ENCODE measurements at places on chromosomes 2 and 18.

GRCh38 chr2:158498749-158499136 lies 42.0 kb downstream of the PKP4 start:
- DNase-seq, result peak; percentile 62

DNA sequence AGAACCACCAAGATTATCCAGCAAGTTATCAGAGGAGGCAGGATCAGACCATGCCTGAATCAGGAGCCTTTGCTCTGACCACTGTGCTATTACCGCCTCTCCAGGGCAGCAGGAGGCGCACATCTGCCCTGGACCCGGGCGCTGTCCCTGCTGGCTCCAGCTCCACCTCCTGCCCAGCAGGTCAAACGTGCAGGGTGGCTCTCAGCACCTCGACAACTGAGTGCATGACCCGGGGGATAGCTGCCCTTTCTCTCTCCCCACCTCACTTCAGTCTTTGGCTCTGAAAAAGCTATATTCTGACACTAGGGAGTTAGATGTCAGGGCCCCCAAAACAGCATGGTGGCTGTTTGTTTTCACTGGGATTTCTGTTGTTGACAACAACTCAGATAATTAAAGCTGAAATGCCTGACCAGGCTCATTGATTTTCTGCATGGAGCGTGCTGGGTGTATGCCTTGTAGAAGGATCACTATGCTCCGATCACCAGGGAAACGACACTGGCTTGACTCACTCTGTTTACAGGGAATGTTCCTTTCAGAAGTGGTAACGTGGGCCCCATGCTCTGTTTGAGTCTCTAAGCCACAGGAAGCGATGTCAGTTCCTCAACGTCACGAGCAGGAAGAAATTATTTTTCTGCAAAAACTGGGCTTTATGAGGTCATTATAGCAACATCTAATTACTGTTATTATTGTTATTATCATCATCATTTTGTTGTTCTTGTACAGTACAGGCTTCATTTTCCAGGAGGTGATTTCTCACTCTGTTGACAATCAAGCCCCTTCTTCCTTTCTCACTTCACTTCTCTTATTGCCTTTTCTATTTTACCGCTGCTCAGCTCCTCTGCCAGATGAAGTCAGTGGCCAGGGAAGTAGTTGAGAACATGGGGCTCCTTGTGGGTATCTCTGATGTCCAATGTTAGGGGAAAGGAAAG lies 125.6 kb downstream of the PLB1 start:
- DNase-seq, result peak; percentile 89

DNA sequence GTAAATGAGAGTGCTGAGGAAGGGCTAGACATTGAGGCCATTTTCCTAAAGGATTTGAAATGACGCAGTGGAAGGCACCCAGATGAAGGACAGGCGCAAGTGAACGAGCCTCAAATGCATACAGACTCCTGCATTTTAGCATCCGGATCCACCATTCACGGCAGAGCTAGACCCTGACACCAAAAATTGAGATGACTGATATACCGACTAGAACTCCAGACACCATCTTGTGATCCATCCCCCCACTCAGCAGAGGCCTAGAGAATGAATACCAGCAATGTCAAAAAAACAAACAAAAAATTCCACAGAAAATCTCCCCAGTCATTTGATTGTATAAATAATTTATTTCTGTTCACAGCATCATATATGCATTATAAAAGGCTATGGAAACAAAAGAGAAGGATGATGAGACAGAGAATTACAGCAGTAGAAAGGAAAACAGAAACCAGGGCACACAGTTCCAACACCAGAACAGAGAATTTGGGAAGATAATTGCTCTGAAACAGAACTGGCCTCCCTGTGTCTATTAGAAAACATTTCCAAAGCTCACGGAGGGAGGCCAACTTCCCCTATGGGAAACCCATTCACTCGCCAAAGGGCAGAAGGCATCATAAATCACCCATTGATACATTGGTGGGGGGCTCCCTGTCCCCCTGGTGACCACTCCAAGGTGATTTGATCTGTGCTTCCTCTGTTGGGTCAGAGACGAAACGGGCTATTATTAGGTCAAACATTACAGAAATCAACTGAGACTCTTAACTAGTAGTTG lies 4.0 kb downstream of the ARL4C start:
- DNase-seq, result no peak

GRCh38 chr2:203453858-203454451 lies 81.1 kb downstream of the RAPH1 start:
- DNase-seq, result no peak

DNA sequence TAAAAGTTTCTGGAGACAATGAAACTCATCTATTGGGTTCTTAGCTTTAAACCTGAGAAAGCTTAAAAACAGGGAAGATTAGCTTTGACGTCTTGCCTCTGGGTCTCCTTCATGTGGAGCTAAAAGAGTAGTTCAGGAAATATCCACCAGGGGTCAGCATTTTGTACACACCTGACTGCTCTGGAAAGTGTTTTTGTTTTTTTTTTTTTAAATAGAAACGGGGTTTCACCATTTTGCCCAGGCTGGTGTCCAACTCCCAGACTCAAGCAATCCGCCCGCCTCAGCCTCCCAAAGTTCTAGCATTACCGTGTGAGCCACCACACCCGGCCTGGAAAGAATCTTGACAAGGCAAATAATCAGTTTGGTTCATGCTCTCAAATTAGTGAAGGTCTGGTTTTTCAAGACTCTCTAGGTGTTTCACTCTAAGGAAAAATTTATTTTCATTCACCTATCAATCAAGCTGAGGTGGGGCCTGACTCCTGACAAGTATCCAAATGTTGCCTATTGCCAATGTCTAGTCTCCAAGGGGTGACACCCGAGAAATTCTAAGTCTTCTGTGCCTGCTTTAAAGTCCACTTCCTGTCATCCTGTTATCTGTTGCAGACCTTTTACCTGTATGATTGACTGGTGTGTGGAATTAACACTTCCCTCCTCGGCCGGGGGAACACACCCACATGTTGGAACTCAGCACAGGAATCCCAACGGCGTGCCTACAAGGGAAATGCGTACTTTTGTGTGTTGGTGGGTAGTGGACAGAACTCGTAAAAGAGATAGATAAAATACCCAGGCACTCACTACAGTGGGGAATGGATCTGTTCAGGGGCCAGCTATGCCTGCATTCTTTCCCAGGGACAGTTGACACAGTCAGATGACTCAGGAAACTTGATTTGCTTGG lies 11.3 kb downstream of the IL1RN start:
- DNase-seq, result peak; percentile 87

GRCh38 chr2:205054789-205055188 lies 509.5 kb downstream of the PARD3B start:
- DNase-seq, result no peak

GRCh38 chr2:152600051-152600657 lies 117.1 kb downstream of the PRPF40A start:
- DNase-seq, result no peak

GRCh38 chr2:148026573-148026972 lies 5.7 kb downstream of the MBD5 start:
- no peak for DNase-seq

GRCh38 chr2:17557596-17557995 lies 17.1 kb downstream of the VSNL1 start:
- no peak for DNase-seq

DNA sequence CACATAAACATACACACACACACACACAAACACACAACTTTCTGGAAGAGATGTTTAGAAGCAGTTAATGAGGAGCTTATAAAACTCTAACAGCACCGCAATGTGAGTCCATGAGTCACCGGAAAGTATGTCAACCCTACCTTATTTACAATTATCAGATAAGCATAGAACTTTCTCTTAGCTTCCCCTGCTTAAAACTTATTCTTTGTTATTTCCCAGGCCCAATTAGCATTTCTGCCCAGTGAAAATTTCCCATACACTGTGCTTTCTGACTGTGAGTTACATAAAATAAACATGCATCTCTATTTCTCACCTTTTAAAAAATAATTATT lies 737.6 kb downstream of the LRP1B start:
- DNase-seq, result no peak

DNA sequence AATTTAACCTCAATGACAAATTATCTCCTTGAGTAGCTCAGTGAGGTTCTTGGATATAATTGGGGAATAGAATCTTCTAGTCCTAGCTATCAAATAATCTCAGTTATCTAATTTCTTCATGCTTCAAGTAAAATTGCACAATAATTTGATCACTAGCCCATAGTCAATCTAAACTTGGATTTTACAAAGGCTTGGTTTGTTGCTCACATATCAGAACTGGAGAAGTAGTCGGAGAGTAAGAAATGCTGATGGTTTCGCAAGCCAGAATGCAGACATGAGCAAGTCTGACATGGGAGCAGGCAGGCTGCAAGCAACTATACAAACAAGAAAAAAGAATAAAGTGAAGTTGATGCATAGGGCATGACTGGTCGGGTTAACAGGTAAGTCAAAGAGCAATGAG lies 11.7 kb upstream of the PDE11A start:
- no peak for DNase-seq

GRCh38 chr18:49762191-49763077 lies 50.9 kb downstream of the ACAA2 start:
- DNase-seq, result no peak

- DNase-seq, result no peak
Measured at GRCh38 chr18:63859781-63860475, 27.6 kb upstream of the SERPINB2 start.

- DNase-seq, result no peak
Measured at GRCh38 chr18:8842506-8842905, 137.2 kb downstream of the MTCL1 start.

DNA sequence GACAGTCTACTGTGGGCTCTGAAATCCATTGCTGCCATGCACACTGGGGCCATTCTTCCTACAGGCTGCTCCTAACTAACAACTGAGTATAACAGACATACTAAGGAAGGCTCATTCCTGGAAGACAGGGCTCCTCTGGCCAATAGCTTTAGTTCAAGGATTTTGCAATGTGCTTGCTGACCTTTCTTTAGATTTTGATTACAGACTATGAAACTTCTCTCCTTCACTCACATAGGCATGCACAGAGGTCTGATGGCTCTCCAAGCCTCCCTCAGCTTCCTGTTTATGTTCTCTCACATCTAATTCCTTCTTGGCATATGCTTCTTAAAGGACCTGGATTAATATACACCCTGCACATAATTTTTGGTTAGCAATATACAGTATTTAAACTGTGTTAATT lies 34.4 kb upstream of the ROCK1 start:
- no peak for DNase-seq

DNA sequence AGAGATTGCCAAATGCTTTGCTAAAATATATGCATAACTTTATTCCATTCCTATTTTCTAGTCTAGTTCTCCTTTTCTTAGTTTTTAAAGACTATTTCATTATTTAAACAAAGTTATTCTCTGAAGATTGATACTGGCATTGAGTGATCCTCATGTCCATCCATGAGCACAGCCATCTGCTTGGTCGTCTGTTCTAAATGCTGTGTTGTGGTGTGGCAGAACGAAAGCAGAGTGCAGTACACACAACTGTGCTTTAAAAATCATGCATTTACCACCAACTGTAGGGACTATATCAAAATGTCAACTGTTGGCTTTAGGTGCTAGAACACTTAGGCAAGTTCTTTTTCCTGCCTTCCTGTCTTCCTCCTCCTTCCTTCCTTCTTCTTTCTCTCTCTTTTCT lies 226.6 kb downstream of the ACKR3 start:
- no peak for DNase-seq

GRCh38 chr2:9231291-9232165 lies 24.9 kb downstream of the ASAP2 start:
- DNase-seq, result no peak

- no peak for DNase-seq
Measured at GRCh38 chr18:79595876-79596374, 83.7 kb upstream of the CTDP1 start.

DNA sequence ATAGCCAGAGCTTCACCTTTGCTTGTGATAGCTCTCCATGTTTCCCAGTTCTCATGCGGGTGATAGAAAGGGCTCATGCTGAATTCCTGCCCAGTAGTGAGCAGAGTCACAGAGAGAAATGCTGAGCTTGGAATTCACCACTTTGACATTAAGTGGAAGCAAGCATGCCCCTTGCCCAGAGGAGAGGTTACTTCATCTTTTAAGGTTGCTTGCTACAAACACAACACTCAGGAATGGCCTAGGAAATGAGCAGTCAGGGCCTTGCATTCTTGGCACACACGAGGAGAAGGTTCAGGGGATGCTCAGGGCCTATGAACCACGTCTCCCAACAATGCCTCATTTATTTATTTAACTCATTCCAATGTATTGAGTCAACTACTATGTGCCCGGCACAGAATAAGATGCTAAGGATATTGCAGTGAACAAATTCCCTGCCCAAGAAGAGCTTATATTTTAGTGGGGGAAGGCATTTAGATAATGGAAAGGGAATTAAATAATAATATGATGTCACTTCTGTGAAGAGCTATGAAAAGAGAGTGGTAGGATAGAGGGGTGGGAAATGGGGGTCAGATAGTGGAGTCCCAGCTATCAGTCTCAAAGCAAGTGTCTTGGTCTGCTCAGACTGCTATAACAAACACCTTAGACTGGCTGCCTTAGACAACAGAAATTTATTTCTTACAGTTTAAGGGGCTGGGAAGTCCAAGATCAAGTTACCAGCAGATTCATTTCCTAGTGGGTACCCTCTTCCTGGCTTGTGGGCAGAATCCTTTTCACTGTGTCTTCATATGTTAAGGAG lies 42.1 kb downstream of the DDX18 start:
- DNase-seq, result peak; percentile 70

Measured in islet precursor cell (in vitro differentiated cells).